Activated CD4-positive, alpha-beta T cell treated with anti-CD3 and anti-CD28 coated beads, Interleukin-2, amount 50 U/mL, for 24 hours (primary cell): ENCODE measurements at places on chromosomes 1 and 21.

- DNase-seq = no peak
Measured at GRCh38 chr1:40848530-40849189, 13.5 kb downstream of the CITED4 start.

DNA sequence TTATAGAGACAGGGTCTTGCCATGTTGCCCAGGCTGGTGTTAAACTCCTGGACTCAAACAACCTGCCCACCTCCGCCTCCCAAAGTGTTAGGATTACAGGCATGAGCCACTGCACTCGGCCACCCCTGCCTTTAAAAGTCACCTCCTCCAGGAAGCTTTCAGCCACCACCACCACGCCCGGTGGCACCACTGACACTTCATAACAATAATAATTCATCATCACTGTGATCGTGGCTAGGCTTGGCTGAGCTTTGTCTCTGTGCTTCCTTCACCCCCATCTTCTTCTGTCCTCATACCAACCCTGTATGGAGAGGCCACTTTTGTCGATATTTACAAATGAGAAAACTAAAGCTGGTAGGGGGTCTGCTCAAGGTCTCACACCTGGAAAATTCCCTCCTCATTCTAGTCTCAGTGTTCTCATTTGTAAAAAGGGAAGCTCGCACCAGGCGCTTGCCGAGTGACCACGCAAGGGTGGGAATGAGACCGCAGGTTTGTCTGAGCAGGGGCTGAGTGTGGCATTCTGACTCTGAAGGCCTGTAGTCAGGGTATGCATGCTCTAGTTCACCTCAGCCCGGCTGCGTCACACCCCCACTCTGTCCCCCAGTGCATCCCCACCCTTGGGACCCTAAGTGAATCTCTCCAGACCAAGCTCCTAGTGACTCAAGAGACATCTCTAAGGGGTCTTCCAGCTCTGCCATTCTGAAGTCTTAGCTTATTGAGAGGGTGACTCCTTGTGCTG is 12.9 kb upstream of the EPHA2 start:
- no peak for DNase-seq

DNA sequence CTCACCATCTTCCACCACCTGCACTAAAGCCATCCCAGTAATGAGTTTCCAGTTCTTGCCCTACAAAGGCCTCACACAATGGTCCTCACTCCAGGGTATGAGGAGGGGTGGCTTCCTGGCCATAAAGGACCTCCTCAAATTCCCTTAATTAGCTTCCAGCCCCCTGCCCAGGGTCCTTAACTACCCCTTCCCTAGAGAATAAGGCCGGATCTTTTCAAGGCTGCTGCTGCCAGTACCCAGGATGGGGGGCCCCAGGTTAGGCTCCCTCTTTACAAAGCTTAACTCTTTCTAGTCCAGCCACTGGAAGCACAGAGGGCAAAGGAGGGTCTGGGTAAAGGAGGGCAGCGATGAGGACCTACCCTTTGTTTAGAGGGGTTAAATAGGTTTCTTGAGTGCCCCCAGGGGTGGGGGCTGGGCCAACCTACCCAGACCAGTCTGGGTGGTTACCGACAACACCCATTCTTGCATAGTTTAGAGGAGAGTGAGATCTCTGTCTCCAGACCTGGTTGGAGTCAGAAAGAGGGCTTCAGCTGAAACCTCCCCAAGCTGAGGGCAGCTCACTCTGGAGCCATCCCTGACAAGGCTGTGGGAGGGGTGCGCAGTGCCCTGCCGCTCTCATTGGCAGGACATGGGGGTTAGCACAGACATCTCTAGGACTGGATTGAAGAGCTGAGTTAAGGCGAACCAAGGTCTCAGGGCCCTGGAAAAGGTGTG is 7.1 kb downstream of the BLACAT1 start:
- no peak for DNase-seq

DNA sequence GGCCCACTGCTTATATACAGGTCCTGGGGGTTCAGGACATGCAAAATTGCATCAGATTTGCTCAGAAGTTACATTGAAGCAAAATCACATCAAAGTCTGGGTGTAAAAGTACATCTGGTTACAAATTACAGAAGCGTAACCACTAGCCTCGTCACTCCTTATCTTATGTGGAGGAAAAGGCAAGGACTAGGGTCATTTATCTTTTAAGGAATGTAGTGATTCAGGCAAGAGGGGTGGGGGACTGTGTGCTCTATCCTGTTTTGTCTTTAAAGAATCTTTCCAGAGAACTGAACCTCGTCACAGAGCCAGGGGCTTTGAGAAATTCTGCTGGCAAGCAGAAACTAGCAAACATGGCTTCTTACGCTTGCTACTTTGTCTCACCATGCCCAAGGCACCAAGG is 61.1 kb upstream of the RAB4A start:
- DNase-seq = no peak

GRCh38 chr1:165695031-165695430 is 3.3 kb downstream of the ALDH9A1 start:
- DNase-seq = no peak

- DNase-seq = no peak
Measured at GRCh38 chr1:183633676-183634343, 1.8 kb downstream of the ARPC5 start.

DNA sequence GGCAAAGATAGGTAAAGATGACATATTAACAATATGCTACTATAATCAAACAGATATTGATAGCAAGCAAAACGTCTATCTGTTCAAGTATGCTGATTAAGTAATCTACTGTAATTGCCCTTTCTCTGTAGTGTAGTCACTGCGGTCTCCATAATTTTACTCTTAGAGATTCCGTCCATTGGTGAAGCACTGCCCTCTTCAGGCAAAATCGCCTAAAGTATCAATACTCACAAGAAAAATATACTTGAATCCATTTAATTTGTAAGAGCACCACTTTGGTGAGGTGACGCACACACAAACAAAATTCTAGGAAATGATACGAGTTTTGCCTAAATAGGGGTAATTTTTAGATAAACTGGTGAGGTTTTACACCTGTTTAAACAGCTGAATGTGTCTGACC is 434.6 kb upstream of the CHRM3 start:
- DNase-seq = no peak

DNA sequence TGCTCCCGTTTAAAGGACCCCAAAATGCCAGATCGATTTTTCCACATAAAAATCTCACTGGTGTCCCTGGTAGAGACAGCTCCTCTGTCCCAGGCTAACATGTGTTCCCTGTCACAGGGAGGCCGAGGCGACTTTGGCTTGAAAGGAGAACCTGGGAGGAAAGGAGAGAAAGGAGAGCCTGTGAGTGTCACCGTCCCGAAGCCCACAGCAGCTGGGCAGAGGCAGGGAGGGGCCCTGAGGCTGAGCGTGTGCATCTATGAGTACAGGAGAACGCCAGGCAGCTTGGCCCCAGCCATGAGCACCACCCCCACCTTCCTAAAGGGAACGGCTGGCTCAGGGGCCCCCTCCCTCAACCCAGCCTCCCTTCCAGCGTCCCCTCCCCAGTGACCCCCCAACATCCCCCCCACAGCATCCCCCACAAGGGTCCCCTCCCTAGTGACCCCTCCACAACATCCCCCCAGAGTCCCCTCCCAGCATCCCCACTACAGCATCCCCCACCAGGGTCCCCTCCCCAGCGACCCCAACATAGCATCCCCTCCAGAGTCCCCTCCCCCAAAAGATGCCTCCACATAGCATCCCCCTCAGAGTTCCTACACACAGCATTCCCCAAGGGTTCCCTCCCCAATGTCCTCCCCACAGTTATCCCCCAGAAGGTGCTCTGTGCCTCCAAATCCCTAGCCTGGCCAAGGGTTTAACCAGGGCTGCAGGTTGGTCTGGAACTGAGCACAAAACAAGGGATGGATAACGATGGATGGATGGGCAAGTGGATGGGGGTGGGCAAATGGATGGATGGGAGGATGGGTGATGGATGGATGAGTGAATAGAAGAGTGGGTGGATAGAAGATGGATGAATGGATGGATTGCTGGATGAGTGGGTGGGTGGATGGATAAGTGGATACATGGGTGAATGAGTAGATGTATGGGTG is 25.1 kb downstream of the COL6A2 start:
- DNase-seq = no peak

DNA sequence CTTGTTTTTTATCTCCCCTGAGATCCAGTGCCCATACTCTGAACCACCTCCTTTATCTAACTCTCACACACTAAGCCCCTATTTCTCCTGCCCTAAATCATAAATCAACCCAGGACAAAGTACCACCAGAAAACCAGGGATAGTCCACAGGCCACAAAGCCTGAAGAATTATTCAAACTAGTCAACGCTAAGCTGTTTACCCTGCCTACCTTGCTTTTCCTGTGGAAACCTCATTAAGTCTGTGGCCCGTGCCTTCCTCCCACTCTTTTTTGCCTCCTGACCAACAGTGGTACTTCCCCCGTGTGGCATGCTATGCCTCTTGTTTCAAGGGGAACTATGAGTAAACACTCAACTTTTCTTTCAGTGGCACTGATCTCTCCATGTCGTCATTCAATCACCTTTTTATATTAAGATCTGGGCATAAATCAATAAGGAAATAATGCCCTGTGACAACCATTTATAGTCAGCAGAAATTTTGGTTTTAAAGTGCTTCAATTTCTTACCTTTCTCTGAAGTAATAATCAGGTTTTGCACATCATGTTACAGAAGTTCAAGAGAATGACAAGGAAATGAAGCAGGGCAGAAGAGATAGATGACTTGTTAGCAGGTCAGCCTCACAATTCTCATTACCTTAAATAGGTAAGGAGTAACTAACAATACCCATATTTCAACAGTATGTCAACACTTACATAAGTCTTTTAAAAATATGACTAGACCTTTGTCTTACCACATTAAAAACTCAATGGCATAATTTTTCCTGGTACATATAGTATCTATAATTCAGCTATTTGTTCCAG is 32.1 kb downstream of the EYA3 start:
- DNase-seq = peak; percentile 6

DNA sequence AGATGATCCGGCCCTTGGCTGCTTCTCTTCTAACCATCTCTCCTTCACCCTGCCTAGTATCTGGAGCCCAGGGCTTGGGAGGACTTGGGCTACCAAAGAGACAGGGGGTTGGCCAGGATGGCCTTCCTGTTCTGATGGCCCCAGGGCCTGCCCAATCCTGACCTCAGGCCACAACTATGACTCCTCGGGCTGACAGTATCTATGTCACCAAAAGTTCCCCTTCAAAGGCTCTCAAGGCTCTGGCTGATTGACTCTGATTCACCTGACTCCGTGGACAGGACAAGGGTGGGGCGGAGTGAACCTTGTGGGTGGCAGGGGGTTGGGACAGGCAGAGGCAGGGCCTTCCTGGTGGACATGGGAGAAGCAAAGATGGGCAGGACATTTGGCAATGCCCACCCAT is 12.7 kb downstream of the MEF2D start:
- no peak for DNase-seq

DNA sequence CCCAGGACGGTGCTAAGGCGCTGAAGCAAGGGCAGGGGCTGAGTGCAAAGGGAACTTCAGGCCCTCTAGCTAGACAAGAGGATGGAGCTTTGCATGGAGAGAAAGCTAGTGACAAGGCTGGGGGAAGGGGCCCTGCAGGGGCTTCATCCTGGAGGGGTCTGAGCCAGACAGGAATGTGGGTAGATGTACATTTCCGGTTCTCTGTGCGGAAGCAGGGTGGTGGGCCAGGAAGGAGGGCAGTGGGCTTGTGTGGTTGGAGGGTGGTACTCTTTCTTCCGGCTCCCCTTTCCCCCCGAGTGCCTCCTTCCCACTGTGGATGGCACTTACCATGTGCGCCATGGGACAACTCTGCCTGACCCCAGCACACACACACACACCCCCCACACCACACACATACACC is 1.5 kb downstream of the KISS1 start:
- no peak for DNase-seq

GRCh38 chr1:30754684-30755171 is 2.8 kb downstream of the LAPTM5 start:
- DNase-seq = no peak

DNA sequence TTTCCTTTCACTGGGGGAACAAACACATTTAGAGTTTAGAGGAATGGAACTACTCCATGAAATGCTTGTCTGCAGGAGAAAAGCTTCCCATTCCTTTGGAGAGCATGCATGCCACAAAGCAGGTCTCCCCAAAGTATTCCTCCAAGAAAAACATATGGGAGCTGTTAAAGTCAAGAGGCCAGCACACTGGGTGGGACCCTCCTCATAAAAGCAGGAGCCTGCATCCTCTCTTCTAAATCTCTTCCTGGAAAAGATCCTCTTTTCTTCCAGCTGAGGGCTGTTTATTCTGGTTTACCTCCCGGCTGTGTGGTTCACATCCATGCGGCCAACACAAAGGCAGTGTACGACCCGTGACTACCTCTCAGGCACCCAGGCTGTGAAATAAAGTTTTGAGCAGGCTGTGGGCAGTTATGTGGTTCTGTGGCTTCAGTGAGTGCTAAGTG is 103.4 kb downstream of the TENT5C start:
- DNase-seq = no peak

DNA sequence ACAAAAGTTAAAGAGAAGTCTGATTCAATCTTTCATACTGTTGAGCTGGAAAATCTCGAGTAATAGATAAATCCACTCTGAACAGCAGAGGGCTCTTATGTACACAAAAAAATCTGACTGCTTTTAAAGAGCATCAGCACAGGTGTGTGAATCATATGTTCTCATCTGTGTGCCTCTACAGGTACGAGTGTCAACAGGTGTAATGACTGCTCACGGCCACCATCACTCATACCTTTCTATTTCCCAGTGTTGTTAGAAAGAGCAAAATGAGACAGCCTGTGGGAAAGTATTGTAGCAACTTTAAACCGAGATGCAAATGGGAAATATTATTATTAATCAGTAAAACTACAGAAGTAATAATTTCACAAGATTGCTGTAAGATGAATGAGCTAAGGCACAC is 49.0 kb upstream of the SCAF4 start:
- no peak for DNase-seq

DNA sequence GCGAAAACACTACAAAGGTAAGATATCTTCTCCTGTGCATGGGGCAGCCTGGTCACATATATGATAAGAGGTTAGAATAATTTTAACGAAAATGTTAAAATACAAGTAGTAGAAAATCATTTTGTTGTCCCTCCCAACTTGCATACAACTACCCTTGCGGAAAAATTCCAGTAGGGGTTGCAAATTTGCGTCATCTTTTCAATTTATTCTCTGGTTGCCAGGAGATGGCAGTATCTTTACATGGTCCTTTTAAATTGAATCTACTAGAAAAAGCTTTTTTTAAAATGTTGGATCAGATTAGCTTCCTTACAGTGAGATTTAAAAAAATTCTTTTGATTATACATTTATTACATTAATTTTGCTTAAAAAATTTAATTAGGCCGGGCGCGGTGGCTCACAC is 10.9 kb downstream of the S100PBP start:
- DNase-seq = no peak

GRCh38 chr1:70970407-70970806 is 77.2 kb downstream of the PTGER3 start:
- no peak for DNase-seq

GRCh38 chr1:223453902-223454301 is 60.7 kb downstream of the CCDC185 start:
- DNase-seq = no peak

GRCh38 chr1:4327142-4327541 is 327.3 kb upstream of the AJAP1 start:
- no peak for DNase-seq
